ENCODE measurements at places on chromosomes 4 and X. TPM values are rescaled to one million over a fixed set of nuclear protein-coding genes. Genes with fewer than 3 reads are reported as not detected.

The LARP7 gene
- total RNA-seq = 26.6 TPM

The EGFL6 gene
- total RNA-seq = 2.6 TPM

DNA sequence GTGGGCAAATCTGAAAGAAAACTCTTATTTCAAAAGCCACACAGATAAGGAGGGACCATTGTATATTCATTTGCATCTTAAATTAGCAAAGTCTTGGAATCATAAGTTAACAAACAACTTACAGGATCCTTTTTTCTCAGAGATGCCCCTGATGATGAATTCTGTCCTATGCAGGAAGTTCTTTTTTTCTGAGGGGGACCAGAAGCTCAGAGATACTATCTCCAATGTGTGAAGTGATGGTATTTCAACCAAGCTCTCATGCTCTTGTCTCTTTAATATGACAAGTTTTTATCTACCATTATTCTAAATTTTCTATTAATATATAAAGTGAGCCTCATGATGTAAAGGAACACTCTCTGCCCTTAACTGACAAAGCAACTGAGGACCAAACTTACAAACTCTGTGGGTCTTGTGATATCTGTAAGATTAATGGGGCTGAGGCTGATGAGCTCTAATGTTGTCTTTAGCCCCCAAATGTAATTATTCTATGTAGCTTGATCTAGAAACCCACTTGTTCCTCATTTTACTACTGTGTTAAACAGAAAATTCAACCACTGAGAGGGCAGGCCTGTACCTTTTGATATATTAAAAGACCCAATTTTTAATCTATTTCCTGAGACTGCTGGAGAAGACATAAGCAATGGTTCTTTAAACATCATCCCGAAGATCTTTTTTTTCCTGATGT, 27.0 kb downstream of the TEC start:
- no peaks in the 10 kb centered on the region for H3K27me3 ChIP-seq
- DNase-seq = no peak
- H3K4me1 ChIP-seq = no peaks in the 10 kb centered on the region
- H3K36me3 ChIP-seq = no peaks in the 10 kb centered on the region
- no peak overlapping the region for H3K4me3 ChIP-seq

The PACRGL gene
- 23.0 TPM for total RNA-seq

The MAGEA1 gene
- not detected for total RNA-seq
